ENCODE measurements at places on chromosomes 16 and 17. TPM values are rescaled to one million over a fixed set of nuclear protein-coding genes. Genes with fewer than 3 reads are reported as not detected.

The IKZF3 gene
- total RNA-seq, result not detected

DNA sequence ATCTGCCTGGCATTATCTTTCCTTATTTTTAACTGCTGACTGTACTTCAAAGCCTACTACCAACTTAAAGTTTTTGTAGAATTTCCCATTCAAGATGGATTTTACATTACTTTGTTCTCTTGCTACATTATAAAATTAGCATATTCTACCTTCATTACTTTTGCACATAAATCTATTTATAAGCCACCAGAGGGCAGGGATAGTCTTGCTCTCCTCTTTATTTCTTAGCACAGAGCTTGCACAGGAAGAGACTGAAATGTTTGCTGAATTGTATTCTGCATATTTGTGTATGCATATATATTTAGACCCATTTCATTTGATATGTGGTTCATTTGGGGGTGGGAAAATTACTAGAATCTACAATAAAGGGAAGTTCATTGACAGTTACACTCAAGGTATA is 108.0 kb downstream of the SKAP1 start:
- H3K27me3 ChIP-seq, result peaks cover 72% of the 10 kb centered on the region
- H3K4me3 ChIP-seq, result no peak overlapping the region
- no peak for DNase-seq
- no peaks in the 10 kb centered on the region for H3K36me3 ChIP-seq

DNA sequence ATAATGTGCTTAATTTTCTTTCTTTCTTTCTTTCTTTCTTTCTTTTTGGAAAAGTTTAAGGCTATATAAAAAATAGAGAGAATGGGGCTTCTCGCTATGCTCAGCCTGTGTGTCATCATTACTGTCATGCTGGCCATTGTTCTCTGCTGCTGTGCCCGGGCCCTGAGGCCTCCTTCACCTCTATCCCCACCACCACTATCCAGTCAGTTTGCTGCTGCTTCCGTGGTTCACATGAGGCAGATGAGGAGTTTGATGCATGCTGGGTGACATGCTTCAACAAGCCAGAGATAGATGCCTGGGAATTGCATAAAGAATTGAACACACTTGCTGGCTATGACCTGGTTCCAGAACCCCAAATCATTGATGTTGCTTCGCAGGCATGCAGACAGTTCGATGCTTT is 36.3 kb downstream of the PITPNC1 start:
- no peak for DNase-seq
- no peak overlapping the region for H3K27ac ChIP-seq
- H3K36me3 ChIP-seq, result no peaks in the 10 kb centered on the region
- H3K27me3 ChIP-seq, result no peaks in the 10 kb centered on the region
- H3K4me3 ChIP-seq, result no peak overlapping the region
- H3K4me1 ChIP-seq, result no peaks in the 10 kb centered on the region

GRCh38 chr17:67427424-67427823 is 50.3 kb downstream of the PITPNC1 start:
- no peaks in the 10 kb centered on the region for H3K27me3 ChIP-seq
- no peak for DNase-seq
- no peaks in the 10 kb centered on the region for H3K4me1 ChIP-seq

- DNase-seq, result no peak
- H3K4me1 ChIP-seq, result peaks cover 7% of the 10 kb centered on the region
- no peaks in the 10 kb centered on the region for H3K36me3 ChIP-seq
- no peak overlapping the region for H3K4me3 ChIP-seq
Measured at GRCh38 chr17:223723-224471, 42.4 kb upstream of the DOC2B start.

- no peak for DNase-seq
- no peaks in the 10 kb centered on the region for H3K27me3 ChIP-seq
- H3K4me3 ChIP-seq, result no peak overlapping the region
- H3K36me3 ChIP-seq, result no peaks in the 10 kb centered on the region
Measured at GRCh38 chr16:22618842-22619241, 108.2 kb downstream of the NPIPB5 start.

Measured in neural progenitor cell (in vitro differentiated cells).